ENCODE measurements at places on chromosomes 12 and 14. TPM values are rescaled to one million over a fixed set of nuclear protein-coding genes. Genes with fewer than 3 reads are reported as not detected.

DTX1 gene
- 9.8 TPM for total RNA-seq

ESRRB gene
- 0.21 TPM for total RNA-seq

SYCP3 gene
- total RNA-seq, result 0.21 TPM

TFCP2 gene
- total RNA-seq, result 32.3 TPM

SDR9C7 gene
- total RNA-seq, result not detected

All from activated naive CD4-positive, alpha-beta T cell treated with anti-CD3 and anti-CD28 coated beads, Interleukin-2, amount 50 U/mL, for 72 hours (primary cell).